Urothelium cell line (cell line): ENCODE measurements at places on chromosomes 6 and 20.

GRCh38 chr20:12718619-12719018 lies 290.2 kb upstream of the SPTLC3 start:
- DNase-seq: no peak

- no peak for DNase-seq
Observed at GRCh38 chr6:130115036-130115435, 96.7 kb downstream of the L3MBTL3 start.

GRCh38 chr20:41513829-41514228 lies 104.3 kb downstream of the CHD6 start:
- DNase-seq: no peak

- no peak for DNase-seq
Observed at GRCh38 chr6:5277589-5277988, 16.3 kb downstream of the FARS2 start.

GRCh38 chr20:41032271-41032670 lies 3.6 kb downstream of the TOP1 start:
- DNase-seq: no peak

- no peak for DNase-seq
Observed at GRCh38 chr6:163260111-163260895, 154.2 kb upstream of the QKI start.

DNA sequence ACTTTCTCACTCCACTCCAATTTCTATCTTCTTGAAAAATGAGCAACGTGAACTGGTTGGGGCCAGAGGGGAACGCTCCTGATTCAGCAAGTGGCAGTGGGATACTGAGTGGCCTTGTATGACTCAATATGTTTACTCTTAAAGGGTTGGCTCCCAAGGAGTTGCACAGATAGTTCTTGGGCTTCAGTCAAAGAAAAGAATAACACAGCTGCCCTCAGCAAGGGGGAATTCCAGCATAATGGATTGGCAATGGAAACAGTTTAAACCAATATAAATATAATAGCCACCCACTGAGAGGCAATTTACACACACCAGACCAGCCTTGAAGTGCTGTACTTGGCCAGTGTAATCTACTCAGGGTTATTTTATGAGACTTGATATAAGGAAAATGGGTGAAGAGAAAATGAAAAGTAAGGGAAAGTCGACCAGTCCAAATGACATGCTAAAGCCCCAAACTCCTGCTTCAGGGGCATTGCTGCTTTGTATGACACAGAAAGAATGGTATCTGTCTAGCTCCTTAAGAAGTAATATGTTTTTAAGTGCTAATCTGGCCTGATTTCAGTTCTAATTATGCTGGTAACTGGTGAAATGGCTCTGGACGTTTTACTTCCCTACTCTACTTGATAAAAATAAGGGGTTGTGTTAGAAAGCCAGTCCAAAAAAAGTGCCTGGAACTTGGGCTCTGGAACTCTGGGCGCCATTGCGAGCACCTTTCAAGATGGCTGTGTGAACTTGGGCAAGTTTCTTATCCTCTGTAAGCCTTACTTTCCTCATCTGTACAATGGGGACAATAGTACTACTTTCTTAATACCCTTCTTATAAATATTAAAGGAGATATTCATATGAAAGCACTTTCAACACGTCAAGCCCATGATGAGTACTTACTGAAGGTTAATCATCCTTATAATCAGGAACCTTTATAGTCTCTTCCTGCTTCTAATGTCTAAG lies 712.9 kb upstream of the MAP3K7 start:
- DNase-seq: no peak

DNA sequence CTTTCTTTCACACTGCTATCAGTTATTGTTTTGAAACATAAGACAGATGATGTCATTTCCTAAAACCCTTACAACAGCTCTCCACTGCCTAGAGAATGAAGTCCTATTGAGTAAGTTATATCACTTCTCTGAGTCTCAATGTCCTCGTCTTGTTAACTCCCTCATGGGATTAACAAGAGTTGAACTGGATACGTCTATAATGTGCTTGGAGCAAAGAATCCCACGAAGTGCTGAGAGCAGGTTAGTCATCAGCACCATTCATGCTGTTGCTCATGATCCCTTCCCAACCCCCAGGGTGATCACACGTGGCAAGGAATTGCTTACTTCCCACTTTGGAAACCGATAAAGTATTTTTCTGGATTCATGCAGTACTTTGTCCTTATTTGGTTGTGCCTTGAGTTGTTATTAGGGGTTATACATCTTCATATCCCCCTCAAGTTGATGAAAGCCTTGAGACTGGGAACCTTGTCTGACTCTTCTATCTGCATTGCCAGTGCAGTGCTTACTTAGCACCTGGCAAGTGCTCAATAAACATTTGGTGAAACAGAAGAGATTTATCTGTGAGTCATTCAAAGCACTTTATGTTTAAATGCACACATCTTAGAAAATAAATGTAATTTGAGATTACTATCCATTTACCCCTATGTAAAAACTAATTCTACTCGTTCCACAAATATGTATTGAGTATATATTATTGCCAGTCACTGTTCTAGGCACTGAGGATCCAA lies 487.5 kb downstream of the EPM2A start:
- no peak for DNase-seq

DNA sequence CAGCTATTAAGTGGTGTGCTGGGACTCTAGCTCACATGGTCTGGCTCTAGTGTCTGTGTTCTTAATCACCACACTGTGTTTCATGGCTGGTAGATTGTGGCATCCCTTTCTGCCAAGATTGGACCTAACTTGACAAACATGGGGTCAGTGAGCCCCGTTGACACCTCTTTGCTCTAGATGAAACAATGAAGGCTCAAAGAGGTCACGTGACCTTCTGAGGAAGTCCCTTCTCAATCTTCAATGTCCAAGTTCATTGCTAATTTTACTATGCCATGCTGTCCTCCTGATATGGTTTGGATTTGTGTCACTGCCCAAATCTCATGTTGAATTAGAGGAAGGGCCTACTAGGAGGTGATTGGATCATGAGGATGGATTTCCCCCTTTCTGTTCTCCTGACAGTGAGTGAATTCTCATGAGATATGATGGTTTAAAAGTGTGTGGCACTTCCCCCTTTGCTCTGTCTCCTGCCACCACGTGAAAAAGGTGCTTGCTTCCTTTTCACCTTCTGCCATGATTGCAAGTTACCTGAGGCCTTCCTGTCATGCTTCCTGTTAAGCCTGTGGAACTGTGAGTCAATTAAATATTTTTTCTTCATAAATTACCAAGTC lies 177.8 kb upstream of the MYLIP start:
- no peak for DNase-seq

DNA sequence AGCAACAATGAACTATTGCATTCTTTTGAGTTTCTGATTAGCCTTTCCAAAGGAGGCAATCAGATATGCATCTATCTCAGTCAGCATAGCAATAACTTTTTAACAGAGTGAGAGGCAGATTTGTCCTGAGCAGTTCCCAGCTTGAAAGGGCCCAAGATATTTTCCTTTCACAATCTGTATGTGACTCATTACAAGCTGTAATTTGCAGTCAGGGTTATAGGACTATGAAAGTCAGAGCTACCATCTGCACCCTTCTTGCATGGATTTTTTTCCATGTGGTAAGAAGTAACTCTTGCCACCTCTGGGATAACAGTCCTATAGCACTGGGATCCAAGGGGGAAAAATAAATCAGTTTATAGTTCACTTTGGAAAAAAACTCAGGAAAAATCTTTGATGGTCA lies 318.2 kb upstream of the RGS17 start:
- no peak for DNase-seq

DNA sequence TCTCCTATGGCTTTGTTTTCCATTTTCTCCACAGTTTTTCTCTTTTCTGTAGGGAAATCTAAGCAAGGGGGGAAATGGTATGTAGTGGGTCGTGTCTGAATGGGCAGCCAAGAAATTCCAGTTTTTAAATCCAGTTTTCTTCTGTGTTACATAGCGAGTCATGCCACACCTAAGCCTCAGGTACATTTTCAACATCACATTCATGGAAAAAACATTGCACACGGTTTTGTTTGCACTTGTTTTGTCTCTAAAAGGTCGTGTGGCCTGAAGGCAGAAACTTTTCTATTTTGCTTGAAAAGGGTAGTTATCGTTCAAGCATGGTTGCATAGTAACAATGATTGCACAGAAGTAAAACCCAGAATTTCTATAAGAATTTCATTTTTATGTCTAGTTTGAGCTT lies 70.5 kb downstream of the MOXD1 start:
- DNase-seq: no peak

DNA sequence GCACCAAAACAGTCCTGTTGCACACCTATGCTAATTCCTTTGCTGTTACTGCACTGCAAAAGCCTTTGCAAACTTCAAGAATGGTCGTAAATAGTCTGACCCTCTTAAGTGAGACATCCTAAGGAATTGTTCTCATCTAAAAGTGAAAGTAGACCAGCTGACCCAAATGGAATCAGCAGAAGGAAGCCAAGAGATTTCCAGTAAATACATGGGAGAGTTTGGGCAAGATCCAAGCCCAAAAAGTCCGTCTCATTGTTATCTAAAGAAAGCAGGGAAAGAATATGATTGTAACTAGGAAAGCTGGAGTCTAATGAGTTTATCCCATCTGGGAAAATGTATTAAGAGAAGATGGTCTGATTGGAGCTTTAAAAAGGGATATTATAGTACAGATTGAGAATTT lies 43.0 kb upstream of the HIVEP1 start:
- no peak for DNase-seq

GRCh38 chr6:121523628-121524027 lies 88.2 kb downstream of the GJA1 start:
- no peak for DNase-seq

DNA sequence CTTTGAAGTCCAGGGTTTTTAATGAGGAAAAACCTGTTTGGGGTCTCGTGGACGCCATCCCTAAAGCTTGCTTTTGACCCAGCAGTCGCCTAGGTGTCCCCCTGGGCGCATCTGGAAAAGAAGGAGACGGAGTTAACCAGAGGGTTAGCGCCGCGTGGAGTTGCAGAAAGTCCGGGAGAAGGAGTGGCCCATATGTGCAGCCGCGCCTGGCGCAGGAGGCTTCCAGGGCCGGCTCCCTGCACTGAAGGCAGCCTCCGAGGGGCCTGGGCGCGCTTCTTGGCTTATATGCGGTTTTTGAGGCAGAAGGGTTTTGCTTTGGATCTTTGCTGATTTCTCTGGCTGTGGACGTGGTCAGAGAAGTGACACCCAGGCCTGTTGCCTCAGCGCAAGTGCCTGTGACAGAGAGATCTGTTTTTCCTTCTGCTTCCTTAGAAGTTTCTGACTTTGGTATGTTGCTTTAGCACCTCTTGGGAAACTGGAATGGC lies 987 bp downstream of the TMEM181 start:
- peak; percentile 25 for DNase-seq

DNA sequence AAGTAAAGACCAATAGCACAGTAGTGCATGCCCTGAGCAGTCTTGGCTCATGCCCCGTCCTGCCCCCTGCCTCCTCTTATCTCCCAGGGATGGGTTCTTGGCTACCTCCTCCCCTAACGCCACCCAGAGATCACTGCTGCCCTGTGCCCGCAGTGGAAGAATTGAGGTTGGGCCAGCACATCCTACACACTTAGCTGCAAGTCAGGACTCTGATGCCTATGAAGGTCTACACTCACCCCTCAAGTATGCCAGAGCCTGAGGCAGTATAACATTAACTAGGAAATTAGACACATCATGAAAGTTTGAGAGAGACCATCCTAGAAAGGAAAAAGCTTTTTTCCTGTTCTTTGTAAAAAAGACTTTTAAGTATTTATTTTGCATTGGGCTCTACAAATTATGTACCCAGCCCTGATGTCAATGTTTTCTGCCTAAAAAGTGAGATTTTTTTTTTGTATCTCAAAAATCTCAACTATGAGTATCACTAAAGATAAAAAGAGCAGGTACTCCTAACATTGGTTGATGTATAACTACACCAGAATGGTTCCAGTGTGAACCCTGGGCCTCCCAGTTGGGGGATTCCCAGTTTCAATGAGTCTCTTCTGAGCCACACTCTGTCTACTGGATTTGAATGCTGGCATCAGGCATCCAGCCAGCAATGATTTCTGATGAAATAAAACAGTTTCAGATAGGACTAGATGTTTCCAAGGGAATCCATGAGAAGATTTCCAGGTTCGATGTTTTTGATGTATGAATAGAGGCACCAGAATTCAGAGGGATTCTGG lies 115.4 kb downstream of the ISM1 start:
- no peak for DNase-seq

- DNase-seq: no peak
Observed at GRCh38 chr6:51203504-51203903, 384.8 kb downstream of the TFAP2B start.

GRCh38 chr20:46145713-46146112 lies 27.6 kb downstream of the CD40 start:
- DNase-seq: no peak

DNA sequence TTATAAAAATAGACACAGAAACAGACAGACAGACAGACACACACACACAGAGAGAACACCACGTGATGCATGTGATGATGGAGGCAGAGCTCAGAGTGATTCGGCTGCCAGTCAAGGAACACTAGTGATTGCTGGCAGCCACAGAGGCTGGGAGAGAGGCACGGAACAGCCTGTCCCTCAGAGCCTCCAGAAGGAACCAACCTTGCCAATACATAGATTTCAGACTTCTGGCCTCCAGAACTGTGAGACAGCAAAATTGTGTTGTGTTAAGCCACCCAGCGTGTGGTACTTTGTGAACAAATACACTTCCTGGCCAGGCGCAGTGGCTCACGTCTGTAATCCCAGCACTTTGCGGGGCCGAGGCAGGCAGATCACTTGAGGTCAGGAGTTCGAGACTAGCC lies 9.5 kb upstream of the PARD6B start:
- DNase-seq: no peak

- DNase-seq: no peak
Observed at GRCh38 chr6:41072836-41073202, at the start of gene NFYA. Gene NFYA (plus strand): TSS chr6:41072974. CDS start chr6:41079090, 6,116 bp downstream.

GRCh38 chr6:70547313-70547712 lies 19.4 kb upstream of the SDHAF4 start:
- no peak for DNase-seq

DNA sequence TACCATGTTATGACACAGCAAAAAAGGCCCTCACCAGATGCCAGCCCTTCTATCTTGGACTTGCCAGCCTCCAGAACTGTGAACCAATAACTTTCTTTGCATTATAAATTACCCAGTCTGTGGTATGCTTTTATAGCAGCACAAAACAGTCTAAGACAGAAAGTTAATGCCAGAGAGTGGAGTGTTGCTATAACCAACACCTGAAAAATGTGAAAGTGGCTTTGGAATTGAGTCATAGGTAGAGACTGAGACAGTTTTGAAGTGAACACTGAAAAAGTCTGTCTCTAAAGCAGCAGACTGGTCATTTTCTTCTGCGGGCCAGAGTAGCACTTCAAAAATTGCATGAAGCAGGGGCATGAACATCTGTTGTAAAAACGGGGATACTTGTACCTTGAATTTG lies 28.0 kb upstream of the ASIP start:
- DNase-seq: no peak

DNA sequence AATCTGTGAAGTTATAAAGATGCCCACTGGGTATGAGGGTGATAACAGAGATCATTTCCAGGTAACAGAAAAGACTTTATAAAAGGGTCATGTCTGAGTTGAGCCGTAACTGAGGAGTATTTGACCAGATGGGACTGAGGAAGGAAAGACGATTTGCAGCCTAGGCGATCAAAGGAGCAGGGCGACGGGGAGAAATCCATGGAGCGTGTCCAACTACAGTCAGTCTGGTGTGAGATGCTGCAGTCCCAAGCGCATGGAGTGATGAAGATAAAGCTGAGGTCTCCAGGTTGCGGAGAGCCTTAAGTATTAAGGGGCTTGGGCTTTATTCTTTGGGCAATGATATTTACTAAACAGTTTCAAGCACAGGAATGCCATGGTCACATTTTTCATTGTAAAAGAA lies 166.7 kb downstream of the PRKN start:
- no peak for DNase-seq

GRCh38 chr6:108383981-108384380 lies 89.1 kb downstream of the AFG1L start:
- no peak for DNase-seq

GRCh38 chr6:9783567-9783966 lies 631.3 kb downstream of the TFAP2A start:
- no peak for DNase-seq
